ENCODE measurements at places on chromosomes 5 and 9.

DNA sequence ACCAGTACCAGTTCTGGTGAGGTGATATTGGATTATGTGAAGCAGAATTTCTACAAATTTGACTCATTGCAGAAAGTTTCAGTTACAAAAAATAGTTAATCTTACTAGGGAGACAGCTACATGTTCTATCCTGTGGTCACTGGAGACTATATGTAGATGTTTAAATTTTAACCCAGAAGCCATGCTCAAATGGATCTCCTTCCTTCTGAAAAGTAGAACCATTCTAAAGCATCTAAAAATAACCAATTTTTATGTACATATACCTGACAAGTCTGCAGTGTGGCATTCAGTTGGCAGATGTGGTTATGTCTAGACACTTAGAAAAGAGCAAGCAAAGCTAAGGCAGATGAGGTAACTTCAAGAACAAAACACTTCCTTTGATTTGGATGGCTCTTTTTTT is 65.5 kb upstream of the POU4F3 start:
- no peak for DNase-seq

DNA sequence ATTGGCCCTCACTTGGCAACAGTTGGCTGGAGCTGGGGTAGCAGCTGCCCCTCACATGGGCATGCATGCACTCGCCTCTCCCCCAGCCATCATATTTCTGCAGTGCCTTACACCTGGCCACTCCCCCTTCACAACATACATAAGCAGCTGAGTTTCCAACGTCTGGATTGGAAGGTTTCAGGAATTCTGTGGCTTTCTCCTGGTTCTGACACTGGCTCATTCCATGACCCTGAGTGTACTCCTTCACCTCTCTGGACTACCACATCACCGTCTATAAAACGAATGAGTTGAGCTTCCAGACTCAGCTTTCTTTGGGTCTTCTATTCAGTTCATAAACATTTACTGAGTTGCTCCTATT is 84.3 kb downstream of the GALNT10 start:
- no peak for DNase-seq

DNA sequence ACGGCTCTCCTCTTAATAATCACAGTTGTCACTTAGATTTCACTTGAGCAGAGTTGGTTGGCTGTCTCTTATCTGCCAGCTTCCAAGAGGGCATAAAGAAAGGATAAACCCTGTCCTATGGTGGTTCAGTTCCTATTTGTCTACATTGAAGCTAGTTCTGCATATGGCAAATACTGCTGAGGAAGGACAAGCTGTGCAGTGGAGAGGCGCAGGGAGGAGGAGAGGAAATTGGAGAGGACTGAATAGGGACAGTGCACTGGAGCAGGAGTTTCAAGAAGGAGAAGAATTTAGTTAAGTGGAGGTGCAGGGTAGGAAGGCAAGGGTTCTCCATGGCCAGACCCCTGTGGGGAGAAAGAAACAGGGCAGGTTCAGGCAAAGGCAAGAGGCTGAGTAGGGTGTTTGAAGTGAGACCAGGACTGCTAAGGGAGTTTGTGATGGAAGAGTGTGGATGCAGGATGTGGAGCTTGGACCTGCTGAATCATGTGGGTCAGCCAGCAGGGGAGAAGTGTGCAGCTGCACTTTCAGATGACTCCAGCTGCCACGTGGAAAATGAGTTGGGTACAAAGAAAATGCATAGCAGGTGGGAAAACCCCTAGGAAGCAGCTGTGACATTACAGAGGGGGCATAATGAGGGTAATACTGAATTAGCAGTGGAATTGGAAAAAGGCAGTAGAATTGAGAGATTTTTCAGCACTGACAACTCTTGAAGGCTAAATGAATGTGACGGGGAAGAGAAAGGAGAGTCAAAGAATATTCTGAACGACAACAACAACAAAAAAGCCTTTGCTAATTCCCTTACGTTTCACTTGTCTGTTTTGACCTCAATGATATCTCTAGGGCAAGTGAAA is 66.8 kb downstream of the MAMDC2 start:
- no peak for DNase-seq

GRCh38 chr5:163760498-163760897 is 255.1 kb downstream of the MAT2B start:
- peak; percentile 91 for DNase-seq

- no peak for DNase-seq
Measured at GRCh38 chr9:81559709-81560108, 129.6 kb downstream of the TLE1 start.

DNA sequence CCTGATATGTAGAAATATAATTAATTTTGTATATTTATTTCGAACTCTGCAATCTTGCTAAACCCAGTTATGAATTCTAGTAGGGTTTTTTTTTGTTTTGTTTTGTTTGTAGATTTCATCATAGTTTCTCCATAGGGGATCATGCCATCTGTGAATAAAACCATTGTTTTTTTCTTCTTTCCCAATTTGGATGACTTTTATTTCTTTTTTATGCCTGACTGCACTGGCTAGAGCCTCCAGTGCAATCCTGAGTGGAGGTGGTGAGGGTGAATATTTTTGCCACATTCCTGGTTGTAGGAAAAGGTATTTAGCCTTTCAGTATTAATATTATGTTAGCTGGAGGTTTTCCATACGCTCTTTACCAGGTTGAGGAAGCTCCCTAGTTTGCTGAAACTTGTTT is 70.0 kb upstream of the GFPT2 start:
- no peak for DNase-seq

DNA sequence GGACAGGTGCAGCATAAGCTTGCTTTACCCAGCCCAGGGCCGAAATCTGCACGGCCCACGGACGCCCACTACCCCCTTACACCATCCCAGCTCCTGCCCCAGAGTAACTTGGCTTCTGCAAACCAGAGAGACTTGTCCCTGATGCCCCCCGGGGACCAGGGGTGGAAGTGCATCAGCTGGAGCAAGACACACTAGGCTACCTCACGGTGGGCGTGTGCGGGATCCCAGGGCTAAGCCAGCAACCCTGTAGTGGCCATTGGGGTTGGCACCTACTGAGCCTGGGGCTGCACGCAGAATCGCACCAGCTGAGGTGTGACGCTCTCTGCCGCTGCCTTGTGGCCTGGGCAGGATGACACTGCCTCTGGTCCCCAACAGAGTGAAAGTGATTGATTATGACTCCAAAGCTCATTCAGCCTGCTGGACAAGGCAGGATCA is 6.1 kb upstream of the ZNF79 start:
- DNase-seq: no peak

DNA sequence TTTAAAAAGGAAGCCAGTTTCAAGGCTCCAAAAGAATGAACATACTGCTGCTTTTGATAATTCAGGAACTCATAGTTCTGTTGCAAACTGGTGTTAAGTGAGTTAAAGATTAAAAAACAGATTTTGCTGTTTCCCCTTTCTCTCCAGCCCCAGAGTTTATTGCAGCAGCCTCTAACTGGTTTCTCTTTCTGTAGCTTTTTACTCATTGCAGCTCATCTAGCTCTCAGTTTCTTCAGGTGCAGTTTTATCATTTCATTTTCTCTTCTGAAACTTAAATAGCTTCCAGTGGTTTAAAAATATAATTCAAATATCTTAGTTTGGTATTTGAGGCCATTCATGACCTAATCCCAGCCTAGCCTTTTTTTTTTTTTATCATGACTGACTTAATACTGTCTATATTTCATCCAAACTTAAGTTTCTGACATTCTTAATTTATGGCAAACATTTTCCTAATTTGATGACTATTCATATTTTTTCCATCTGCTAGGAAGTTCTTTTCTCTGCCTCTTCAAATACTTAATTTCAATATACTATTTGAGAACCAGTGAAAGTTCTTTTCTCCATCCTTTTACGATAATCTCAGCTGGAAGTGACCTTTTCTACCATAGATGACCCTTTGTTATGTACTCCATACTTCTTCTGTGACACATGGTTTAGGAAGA is 252.7 kb upstream of the GRIA1 start:
- DNase-seq: no peak

DNA sequence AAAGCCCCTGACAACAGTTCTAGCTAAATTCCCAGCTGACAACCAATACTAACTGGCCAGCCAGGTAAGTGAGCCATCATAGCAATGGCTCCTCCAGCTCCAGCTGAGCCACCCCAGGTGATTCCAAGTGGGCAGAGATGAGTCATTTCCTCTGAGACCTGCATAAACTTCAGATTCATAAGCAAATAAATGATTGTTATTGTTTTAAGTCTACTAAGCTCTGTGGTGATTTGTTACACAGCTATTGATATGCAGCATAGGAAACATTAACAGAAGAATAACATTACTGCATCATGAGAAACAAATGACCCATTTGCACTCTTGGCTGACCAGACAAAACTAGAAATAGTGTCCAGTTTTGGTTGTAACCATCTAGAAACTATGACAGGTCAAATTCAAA is 60.3 kb downstream of the TTC39B start:
- no peak for DNase-seq

- DNase-seq: no peak
Measured at GRCh38 chr5:151042453-151043093, 22.2 kb downstream of the GPX3 start.

- DNase-seq: no peak
Measured at GRCh38 chr5:115424030-115424429, 120.5 kb downstream of the FEM1C start.

GRCh38 chr5:157511651-157512644 is 51.9 kb downstream of the NIPAL4 start:
- DNase-seq: peak; percentile 98

Measured in kidney capillary endothelial cell (primary cell).